ENCODE measurements at places on chromosomes 6 and 20.

DNA sequence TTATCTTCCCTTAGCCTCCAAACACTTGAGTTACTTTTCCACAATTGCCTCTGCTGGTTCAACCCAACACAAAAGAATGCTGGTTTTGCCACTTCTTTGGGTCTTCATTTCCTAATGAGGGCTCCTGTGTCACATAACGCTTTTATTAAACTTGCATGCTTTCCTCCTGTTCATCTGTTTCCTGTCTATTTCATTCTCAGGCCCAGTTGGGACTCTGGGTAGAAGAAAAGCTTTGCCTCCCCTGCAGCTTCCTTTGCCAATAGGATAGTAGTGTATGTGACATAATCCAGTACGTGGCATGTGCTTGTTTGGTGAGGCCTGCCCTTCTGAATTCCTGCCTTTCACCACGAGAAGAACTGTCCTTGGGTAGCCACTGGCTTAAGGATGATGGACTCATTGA is 529.3 kb upstream of the AGPAT4 start:
- no peak for DNase-seq

- DNase-seq = no peak
Measured at GRCh38 chr20:57450931-57451330, 59.7 kb downstream of the RBM38 start.

DNA sequence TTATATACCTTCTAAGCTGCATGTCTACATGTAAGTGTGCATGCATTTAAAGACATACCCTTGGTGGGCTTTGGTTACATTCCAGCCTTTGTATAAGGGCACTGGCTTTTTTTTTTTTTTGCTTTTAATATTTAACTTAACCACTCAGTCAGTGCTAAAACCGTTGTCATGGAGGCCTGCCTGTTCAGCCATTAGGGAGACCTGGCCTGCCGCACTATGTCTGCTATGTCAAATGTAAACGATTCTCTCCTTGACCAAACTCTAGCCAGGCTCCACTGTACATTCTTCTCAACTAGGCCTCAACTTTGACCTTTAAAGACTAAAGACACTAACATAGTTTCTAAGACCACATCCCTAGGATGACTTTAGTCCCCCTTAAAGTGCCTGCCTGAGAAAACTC is 48.7 kb upstream of the BTN3A2 start:
- no peak for DNase-seq

- no peak for DNase-seq
Measured at GRCh38 chr20:60789399-60789798, 462.7 kb upstream of the CDH4 start.

DNA sequence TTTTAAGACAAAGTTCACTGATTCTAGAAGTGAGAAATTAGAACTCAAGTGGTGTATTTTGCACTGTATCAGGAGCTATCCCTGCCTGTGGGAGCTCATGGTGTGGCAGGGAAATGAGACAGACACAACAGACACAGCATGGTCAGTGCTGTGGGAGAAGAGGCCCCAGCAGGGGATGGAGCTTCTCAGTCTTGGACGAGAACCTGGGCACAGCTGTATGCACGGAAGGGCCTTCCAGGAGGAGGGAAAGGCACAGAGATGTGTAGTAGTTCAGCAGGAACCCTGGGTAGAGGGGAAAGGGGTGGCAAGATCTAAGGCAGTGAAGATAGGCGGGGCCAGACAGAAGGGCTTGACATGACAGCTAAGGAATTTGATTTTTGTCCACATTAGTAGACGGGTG is 48.8 kb upstream of the KIF25 start:
- DNase-seq = no peak

- no peak for DNase-seq
Measured at GRCh38 chr20:44576297-44576696, 6.1 kb upstream of the PKIG start.

GRCh38 chr6:123169774-123170095 is 173.7 kb downstream of the CLVS2 start:
- DNase-seq = no peak

GRCh38 chr6:125279961-125280360 is 21.8 kb downstream of the HDDC2 start:
- DNase-seq = no peak

GRCh38 chr6:26232940-26233648 is 131.9 kb upstream of the BTN3A2 start:
- peak; percentile 78 for DNase-seq

DNA sequence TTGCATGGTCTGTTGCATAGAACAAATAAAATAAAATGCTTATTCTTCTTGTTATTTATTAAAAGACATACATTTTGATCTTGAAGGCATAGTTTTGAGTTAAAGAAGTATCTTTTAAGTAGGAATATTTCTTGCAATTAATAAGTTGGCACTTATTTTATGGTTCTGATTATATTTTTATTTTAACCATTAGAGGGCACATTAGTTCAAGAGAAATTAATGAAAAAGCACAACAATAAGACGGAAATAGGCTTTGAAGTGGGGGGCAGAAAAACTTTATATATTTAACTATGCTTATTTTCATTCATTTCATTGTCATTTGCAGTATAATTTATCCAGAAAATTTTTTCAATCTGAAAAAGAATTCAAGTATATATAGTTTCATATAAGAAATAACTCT is 44.2 kb upstream of the MAP3K7 start:
- DNase-seq = no peak

All from right kidney (tissue), 9 donors.